Muscle of arm (tissue), 14 donors: ENCODE measurements at places on chromosomes 6 and 20. TPM values are rescaled to one million over a fixed set of nuclear protein-coding genes. Genes with fewer than 3 reads are reported as not detected.

Gene TRIM31
- not detected for polyA plus RNA-seq

Gene SLC22A2
- polyA plus RNA-seq: 0.31 TPM

DNA sequence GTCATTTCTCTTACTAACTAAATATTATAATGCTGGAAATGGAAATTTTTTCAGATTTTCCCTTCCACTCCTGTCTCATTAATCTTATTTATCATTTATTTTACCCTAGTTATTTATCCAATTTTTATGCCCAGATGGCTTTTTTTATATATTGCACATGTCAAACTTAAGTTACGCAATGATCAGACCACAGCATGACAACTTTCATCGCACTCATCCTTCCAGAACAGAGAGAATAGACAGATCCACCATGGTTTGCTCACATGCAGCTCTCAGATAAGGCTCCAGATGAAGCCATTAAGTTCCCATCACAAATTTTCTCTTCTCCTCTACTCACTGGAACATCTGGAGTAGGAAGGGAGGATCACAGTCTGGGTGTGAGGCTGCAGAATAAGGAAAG is 48.7 kb downstream of the MAP7 start:
- DNase-seq: no peak

DNA sequence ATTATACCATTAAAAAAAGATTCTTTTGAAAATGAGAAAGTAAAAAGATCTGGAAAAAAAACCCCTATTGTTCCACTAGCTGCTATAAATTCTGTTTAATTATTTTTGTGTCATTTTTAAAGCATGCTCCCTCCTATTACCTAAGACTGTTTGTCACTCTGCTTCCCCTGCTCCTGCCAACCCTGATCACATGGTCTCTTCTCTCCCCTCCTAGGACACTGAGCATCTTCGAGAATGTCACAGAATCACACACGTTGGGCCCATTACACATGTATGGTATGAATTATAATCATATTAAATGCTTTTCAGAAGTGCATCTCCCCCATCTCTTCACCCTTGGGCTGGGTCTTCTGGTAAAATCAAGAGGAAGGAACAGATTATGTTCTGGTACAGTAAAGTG is 6.2 kb downstream of the SNAP91 start:
- DNase-seq: no peak

Gene SRMS
- 0.08 TPM for polyA plus RNA-seq

Gene STX16
- 71.6 TPM for polyA plus RNA-seq

GRCh38 chr6:36314221-36315014 is 22.3 kb downstream of the BNIP5 start:
- DNase-seq: no peak

GRCh38 chr20:57657535-57658446 is 37.6 kb upstream of the ZBP1 start:
- DNase-seq: no peak

- DNase-seq: peak; percentile 35
Measured at GRCh38 chr6:92779746-92780145, 639.6 kb downstream of the EPHA7 start.

GRCh38 chr6:24719125-24719971 is at the start of gene C6orf62:
C6orf62 (minus strand) TSS chr6:24719154; CDS start chr6:24718668, 486 bp downstream.
- DNase-seq: peak; percentile 38

GRCh38 chr6:7484666-7485065 is 56.8 kb upstream of the DSP start:
- DNase-seq: no peak

Gene GPSM3
- polyA plus RNA-seq: 8.1 TPM

GRCh38 chr6:158053377-158054313 is 72.0 kb downstream of the SYNJ2 start:
- no peak for DNase-seq

DNA sequence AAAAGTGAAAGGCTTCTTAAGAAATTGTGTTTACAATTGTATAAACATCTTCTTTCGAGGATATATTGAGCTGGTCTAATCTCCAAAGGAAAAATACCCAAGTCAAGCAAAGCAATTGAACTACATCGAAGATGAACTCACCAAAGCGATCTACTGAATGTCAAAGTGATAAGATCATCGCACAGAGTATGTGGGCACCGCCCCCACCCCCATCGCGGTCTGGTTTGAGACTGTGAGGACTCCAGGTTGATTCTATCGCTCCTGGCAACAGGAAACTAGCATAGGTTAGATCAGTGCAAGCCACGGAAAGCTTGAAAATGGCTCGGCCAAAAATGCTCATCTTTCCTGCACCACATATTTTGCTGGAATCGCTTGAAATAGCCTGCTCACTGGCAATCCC is 133.2 kb upstream of the RPS6KA2 start:
- DNase-seq: no peak

- DNase-seq: no peak
Measured at GRCh38 chr20:9476174-9476573, 38.2 kb upstream of the LAMP5 start.

DNA sequence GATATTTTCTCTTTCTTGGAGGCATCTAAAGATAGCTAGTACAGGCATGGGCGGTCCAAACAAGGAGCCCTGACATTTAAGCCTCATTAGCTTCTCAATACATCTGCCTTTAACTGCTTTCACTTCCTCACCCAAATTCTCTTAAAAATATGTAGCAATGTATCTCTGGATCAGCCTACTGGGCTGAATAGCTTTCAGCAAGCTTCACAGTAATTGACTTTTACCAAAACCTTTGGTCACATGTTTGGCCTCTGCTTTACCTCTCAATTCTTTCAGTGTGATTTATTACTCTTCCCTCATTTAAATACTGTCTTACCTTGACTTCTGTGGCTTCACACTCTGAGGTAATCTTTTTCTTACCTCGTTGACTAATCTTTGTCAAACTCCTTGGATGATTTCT is 1618.1 kb downstream of the GRIK2 start:
- no peak for DNase-seq

- DNase-seq: no peak
Measured at GRCh38 chr20:47740121-47740861, 45.0 kb downstream of the SULF2 start.

GRCh38 chr6:109222848-109223247 is 127.5 kb downstream of the CEP57L1 start:
- DNase-seq: no peak

GRCh38 chr6:14559746-14560536 is 442.4 kb downstream of the CD83 start:
- DNase-seq: no peak

Gene PAK1IP1
- polyA plus RNA-seq: 18.3 TPM

Gene RBM38
- polyA plus RNA-seq: 48.6 TPM

DNA sequence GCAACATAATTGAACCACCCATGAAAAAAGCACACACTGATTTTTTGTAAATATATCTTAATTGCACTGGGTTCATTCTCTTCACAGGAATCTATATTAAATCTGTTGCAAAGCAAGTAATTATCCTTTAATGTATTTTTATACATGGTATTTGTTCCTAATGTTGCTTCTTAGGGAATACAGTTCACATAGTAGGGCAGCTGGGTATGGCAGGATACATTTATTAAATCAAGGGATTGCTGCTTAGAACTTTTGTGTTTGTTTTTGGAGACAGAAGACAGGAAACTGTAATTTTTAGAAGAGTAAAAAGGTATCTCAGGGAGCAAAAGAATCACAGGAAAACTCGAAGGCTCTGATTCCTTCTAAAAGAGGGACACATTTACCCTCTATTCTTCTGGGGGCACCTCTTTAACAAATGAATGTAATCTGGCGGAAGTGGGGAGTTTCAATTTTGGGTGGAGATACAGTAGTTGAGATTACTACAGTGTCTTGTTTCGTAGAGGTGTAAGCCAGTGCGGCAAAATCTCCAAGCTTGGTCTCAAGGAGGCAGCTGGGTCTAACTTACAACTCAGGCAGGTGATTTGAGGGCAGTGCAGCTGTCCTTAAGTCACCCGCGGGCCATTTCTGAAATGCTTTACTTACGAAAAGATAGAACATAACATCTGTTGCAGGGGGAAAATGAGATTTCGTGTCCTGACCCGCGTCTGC is 812 bp upstream of the SMIM13 start:
- no peak for DNase-seq

DNA sequence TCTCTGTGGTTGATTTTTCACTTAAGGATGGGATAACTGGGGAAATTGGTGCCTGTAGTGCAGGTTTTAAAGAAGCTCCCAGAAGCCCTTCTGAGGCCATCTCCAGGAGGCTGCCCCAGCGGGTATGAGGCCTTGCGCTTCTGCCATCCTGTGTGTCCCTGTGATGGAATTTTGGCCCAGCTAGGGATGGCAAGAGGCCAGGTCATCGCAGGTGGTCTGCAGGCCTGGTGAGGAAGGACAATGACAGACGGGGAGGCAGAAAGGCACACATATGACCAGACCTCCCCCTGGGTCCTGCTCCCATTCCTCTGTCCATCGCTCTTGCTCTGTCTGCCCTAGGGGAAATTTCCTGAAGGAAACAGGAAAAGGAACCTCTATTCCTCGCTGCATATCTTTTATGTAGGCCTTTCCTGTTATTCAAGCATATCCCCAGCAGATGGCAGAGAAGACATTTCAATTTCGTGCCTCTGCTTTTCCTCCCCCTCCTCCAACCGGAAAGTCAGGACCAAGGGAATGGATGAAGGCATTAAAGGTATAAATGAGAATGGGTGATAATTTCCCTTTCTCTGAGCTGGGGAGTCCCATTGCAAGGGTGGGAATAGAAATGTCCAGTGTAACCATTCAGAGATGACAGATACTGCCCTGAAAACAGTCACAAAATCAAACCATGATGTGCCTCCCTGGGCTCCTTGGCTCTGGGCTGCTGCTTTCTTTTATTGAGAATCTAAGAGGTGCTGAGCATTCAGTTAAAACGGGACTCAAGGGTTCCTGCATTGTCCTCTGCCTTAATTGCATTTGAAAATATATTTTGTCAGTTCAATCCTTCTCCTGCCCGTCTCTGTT is 17.6 kb upstream of the HLA-F start:
- peak; percentile 52 for DNase-seq

DNA sequence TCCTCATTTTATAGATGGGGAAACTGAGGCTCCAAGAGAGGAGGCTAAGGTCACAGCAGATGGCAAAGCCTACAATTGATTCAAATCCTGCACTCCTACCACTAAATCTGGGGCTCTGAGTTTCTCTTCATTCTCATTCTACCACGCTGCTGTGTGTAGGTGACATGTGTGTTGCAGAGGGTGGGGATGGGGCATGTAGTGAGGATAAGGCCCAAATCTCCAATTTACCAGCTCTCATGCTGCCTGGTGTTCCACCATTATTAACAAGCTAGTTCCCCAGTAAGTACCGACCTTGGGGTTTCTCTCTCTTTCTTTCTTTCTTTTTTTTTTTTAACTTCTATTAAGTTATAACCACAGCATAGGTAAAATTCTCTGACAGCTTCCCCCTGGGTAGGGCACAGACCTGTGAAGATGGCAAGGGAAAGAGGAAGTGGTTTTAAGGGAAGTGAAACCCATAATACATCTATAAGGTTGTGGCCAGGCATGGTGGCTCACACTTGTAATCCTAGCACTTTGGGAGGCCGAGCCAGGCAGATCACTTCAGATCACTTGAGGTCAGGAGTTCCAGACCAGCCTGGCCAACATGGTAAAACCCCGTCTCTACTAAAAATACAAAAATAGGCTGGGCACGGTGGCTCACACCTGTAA is 13.0 kb upstream of the MATN4 start:
- DNase-seq: no peak

Gene OPRM1
- not detected for polyA plus RNA-seq

DNA sequence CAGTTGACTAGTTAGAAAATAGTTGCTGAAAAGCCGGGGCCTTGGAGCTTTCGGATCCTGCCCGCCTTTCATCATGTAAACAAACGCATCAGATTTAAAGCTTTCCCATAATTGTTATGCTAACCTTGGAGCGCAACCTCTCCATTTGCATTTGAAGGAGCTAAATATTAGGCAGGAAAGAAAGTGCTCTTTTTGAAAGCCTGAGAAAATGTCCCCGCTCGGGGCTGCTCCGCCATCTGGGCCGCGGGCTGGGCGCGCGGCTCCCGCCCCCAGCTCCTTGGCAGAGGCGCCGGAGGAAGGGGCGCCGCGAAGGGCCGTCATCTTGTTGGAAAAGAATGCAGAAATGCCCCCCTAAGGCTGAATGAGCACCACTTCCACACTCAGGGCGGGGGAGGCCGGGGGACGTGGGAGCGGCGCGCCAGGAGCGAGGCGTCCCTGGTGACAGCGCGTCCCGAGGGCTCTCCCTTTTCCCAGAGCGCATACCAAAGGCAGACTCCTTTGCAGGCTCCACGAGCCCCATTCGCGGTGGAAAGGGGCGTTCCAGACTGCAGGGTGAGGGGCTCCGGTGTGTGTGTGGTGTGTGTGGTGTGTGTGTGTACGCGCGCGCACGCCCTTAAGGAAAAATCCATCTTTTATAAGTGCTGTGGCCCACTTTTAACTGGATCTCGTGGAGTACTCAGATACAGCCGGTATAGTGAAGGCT is 145.6 kb upstream of the ID4 start:
- peak; percentile 8 for DNase-seq

DNA sequence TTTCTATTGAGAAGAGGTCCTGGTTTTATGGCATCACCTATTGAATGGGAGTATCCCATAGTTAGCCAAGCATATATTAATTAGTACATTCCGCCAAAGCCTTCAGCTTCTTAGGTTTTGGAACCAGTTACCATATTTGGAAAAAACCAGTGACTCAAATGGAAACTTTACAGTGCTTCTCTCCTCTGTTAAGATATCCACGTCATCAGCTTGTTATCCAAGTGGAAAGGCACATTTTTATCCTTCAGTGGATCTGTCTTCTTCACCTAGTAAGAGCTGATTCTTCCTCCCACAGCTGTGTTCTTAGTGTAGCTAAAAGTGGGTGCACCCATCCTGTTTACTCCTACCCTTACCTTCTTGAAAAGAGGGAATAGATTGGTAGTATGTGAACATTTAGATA is 34.5 kb downstream of the TPD52L1 start:
- no peak for DNase-seq

GRCh38 chr6:56727097-56727850 is 84.6 kb upstream of the DST start:
- DNase-seq: no peak

DNA sequence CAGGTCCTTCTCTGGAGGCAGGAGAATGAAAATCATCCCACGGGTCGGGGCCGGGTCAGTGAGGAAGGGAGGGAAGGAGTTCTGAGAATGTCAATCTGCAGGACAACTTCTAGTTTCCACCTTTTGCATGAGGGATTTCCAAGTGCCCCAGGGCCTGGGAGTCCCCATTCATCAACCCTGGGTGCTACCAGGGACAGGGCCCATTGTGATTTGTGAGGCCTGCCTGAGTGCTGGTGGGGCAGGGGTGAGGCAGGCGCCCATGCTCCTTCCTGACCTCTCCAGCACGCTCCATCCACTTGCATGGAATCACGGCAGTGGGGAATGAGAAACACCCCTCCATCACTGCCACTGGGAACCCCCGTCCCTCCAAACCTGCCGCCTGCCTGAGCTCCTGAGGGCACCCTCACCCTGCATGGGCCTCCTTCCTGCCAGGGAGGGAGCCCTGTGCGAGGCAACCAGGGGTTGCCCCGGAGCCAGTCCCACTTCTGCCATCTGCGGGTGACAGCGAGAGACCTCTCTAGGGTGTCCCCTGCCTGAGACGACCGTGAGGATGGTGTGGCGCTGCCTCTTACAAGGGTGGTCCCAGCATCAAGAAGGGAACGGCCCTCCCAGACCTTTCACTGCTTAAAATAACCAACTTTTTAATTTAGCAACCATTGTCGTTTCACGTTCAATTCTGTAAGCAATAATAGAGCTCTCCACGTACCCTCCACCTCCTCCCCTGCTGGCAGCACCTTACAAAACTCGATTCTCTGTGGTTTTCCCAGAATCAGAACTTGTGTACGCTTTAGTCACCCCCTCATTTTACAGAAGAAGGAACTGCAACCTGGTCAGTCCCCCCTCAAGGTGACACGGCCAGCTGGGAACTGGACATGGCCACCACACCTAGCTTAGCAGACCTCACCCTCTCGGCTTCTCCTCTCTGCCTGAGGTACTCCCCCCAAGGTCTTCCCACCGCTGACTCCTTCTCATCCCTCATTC is 28.6 kb downstream of the PMEPA1 start:
- DNase-seq: no peak

- DNase-seq: no peak
Measured at GRCh38 chr6:168206186-168206585, 113.4 kb downstream of the DACT2 start.
